Neural crest cell (in vitro differentiated cells): ENCODE measurements at places on chromosomes 3 and 15.

DNA sequence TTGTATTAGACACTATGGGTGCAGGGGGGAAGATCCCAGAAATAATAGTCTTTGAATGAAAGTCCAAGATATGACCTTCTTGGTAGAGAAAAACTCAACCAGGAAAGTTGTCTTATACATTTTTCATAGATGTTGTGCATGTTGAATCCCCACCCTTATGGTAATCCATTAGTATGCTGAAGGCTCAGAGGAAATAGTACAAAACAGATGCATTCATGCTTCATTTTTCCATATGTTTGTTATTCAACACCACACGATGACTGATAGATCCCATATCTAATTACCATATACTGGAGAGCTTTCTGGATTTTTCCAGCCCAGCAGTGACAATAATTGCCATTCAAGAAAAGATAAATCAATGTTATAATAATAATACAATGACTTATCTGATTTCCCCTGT is 487.4 kb downstream of the FGF12 start:
- DNase-seq: no peak

DNA sequence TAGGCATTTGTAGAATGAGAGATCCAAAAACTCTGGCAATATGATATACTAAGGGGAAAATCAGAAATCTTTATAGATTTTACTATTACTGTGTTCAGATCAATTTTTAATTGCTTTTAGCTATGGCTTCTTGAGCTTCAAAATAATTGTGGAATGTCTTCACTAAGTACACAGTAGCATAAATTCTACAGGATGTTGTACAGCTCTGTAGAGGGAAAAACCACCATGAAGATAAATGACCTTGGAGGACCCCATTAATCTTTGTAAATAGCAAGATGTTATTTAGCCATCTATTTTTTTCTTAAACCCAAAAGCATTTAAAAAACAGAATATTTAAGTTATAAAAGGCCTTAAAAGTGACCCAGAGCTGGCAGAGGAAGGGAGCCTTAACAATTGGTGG is 43.9 kb upstream of the FNDC3B start:
- no peak for DNase-seq

DNA sequence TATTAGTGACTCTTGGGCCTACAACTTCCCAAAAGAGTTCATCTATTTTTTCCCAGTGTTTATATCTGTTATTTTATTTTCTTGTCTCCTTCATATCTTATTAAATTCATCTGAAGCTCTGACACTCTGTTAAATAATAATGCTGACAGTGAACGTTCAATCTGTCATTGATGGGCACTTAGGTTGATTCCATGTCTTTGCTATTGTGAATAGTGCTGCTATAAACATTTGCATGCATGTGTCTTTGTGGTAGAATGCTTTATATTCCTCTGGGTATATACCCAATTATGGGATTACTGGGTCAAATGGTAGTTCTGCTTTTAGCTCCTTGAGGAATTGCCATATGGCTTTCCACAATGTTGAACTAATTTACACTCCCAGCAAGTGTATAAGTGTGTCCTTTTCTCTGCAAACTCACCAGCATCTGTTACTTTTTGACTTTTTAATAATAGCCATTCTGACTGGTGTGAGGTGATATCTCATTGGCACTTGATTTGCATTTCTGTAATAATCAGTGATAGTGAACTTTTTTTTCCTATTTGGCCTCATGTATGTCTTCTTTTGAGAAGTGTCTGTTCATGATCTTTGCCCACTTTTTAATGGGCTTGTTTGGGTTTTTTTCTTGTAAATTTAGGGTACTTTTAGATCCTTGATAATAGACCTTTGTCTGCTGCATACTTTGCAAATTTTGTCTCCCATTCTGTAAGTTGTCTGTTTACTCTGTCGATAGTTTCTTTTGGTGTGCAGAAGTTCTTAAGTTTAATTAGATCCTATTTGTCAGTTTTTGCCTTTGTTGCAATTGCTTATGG is 122.5 kb downstream of the LEKR1 start:
- DNase-seq: no peak

DNA sequence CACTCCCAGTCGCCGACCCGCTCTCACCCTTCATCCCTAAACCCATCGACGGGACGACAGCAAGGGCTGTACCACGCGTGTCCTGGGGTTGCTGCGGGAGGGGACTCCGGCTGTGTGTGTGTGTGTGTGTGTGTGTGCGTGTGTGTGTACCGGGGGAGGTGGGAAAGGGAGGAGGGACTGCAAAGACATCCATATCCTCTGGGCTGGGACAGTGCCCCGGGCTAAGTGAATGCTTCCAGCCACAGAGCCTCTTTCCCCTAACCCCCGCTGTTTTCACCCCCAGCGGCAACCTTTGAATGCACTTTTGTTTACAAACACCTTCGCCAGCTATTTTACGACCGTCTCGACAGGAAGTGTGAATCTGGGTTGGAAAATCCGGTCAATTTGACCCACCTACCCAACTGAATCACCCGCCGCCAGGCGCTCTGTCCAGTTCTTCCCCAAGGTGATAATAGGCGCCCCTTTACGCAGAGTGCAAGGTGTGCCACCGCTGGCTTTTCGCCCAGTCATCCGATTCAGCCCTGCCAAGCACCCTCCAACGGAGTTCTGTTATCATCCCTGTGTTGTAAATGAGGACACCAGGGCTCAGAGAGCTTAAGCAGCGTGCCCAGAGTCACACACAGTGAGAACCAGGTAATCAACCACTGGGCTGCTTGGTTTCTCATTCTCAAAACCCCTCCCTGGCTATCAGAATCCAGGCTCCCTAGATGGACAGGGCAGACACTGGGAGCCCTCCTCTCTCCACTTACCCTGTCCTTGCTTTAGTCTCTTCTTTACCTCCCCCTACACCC is 739 bp upstream of the AMOTL2 start:
- no peak for DNase-seq

DNA sequence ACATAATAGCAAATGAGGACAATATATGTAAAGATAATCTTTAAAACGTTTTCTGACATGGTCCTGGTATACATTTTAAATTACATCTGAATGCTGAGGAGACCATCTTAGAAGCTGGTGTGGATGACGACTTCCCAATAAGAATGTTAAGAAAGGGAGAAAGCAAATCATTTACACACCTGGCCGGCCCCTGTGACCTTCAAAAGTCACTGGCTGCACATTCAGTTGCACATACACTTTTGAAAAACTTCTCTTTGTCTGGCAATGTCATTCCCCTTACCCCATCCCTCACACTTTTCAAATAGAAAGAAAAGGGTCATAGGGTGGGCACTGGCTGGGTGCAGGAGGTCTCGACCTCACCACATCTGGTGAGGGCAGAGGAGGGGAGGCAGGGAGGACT is 391.0 kb downstream of the MECOM start:
- no peak for DNase-seq

DNA sequence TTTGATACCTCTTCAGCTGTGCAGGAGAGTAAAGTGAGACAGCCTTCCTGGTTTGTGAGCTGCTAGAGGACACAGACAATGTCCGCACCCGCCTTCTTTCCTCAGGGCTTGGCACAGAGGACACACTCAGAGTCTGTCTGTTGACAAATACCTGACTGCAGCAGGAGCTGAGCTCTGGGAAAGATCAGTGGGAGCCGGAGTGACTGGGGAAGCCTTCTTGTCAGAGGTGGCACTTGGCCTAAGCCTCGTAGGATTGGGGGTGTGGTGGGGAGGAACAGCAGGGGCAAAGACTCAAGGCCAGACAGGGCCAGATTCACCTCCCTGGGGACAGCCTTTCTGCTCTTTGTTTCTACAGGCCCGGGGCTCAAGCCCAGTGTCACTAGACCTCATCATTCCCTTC is 3.3 kb upstream of the IL17RC start:
- DNase-seq: no peak

GRCh38 chr15:39661776-39662175 is 80.9 kb downstream of the THBS1 start:
- no peak for DNase-seq

GRCh38 chr15:92326236-92326635 is 67.4 kb upstream of the ST8SIA2 start:
- DNase-seq: no peak

DNA sequence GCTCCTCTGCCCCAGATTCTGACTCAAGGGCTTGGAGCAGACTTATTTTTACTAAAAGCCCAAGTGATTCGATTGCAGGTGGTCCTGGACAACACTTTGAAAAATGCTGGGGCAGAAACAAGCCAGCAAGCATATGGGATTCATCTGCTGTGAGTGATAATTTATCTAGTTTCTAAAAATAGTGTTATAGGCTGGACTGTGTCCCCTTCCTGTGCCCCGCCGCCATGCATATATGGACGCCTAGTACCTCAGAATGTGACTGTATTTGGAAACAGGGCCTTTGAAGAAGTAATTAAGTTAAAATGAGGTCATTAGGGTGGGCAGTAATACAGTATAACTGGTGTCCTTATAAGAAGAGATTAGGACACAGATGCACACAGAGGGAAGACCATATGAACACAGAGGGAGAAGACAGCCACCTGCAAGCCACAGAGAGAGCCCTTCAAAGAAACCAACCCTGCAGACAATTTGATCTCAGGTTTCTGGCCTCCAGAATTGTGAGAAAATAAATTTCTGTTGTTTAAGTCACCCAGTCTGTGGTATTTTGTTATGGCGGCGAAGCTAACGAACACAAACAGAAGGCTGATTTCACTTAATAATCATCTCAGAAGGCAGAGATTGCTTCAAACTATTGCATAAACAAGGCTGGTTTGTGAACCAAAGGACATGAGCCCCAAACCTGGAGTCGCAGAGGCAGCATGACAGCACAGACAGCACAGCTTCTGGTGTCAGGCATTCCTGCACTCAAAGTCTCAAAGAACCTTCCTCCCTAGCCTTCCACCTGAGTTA is 59.1 kb downstream of the CCNL1 start:
- DNase-seq: no peak

GRCh38 chr3:149964291-149964690 is 6.4 kb downstream of the PFN2 start:
- no peak for DNase-seq

GRCh38 chr3:89560568-89560967 is 453.1 kb downstream of the EPHA3 start:
- DNase-seq: no peak

- DNase-seq: no peak
Measured at GRCh38 chr3:30350011-30350410, 256.4 kb upstream of the TGFBR2 start.

- DNase-seq: no peak
Measured at GRCh38 chr15:80684697-80685096, 10.4 kb upstream of the ABHD17C start.

- DNase-seq: no peak
Measured at GRCh38 chr3:29646043-29646442, 365.2 kb downstream of the RBMS3 start.

DNA sequence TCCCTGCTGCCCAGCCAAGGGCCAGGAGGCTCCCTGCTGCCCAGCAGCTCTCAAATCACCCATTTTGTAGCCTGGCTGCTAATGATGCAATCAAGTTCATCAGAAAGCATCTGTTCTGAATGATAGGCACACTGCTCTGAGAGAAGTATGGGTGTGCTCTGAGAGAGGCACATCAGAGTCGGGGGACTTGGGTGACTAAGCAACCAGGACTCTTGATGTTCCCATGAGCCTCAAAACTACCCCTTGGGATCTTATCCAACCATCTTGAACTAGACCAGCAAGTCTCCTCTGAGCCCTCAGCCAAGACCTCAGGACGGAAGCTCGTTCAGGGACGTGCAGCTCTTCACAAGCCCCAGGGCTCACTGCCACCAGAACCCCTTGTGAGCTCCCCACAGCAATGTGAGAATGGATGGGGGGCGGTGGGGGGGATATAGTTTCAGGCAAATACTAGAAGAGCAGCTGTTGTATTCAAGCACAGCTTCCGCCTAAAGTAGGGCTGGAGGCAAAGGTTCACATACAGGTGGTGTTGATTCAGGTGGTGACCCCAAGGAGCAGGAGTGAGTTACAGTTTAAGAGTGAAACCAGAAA is 52.2 kb upstream of the HES1 start:
- no peak for DNase-seq

DNA sequence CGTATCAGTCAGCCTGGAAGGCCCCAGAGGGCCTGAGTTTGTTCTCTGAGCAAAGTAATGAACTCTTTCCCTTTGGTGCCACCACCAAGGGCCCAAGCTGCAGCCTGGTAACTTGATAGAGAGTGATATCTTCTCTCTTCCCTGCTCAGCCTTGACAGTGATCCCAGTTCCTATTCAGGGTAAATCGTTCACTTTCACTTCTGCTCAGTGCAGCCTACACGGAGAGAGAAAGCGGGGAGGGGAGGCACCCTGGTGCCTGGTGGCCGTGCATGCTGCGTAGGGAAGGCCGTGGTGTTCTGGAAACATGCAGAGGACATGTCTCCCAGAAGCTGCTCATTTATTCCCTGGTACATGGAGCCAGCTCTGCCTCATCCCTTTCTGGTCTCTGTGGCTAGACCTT is 54.9 kb downstream of the KIF9 start:
- DNase-seq: no peak

DNA sequence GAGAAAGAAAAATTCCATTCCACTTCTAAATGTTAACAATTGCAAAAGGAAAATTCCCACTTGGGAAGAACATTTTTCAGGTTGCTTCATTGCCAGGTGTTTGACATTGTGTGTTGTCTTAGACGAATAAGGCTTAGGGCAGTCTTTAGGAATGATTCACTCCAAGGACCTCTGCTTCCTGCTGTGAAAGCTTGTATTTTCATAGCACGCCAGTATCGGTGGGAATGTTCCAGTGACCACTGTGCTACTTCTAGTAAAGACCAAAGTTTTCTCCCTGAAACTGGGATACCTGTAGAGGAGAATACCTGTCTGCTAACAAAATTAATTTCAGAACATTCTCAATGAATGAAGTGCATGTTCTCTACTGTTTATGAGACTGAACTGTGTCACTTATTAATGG is 64.1 kb downstream of the CDIN1 start:
- DNase-seq: no peak

DNA sequence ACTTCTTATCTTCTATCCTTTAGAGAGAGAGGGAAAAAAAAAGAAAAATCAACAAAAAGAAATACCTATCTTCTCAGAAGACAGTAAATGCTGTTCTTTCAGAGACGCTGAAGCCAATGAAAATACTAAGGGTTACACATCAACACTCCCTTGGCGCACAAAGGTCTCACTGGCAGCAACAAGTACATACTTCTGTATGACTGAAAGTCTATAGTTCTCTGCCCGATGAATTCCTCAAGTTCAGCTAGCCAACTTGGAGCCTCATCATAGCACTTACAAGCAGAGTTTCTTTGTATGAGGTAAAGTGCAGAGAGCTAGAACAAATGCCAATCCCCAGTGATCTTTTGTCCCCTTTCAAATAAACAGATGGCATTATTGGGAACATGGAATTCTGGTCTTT is 62.7 kb downstream of the CPNE4 start:
- no peak for DNase-seq

DNA sequence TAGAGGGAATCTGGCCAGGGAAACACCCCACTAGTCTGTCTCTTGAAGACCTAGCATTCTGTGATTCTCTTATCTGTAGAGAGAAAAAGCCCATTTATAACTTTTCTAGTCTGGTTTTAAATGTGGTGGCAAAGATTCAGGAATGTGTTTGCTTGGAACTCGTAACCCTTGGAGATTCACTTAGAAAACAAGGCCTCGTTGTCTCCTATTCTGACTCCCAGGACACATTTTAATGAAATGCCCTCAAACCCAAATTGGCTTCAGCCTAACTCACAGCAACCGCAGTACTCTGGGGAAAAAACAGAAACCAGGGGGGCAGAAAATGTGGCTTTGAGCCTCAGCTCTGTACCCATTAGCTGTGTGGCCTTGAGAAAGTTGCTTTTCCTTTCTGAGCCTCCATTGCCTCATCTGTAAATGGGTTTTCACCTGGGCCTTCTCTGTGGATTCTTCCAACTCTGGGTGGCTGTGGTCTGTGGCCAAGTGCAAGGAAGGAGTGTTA is 36.5 kb downstream of the RPLP1 start:
- no peak for DNase-seq
